NCI-H1105 treated with DMSO at 0.1 percent for 48 hours (cell line): ENCODE measurements at places on chromosomes 5 and 9.
A peak's percentile ranks its signal among the peaks of the same experiment; 100 is the strongest.

DNA sequence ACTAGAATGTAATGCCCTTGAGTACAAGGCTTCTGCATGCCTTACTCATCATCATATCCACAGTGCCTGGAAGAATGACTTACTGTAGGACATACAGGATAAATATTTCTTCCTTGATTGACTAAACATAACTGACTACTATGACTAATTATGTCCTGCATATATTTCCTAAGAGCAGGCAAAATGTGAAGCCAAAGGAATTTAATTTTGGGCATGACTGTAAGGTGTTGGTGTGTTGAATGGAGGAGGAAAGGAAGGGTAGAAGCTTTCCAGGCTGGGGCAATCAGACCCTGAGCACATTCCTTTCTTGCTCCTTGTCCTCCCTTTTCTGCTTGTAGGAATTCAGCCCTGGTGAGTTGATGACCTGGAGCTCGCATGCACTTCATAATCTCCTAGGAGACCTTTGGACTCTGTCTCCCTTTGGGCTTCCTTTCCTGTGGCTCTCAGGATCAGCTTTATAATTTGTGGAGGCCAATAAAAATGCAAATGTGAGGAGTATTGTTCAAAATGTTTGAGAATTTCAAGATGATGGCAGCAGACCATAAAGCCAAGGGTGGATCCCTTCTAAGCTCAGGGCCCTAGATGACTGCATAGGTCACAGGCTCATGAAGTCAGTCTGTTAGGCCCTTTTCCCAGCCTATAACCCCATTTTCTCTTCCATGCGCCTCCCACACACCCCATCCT is 174.0 kb downstream of the HMHB1 start:
- no peak for DNase-seq

DNA sequence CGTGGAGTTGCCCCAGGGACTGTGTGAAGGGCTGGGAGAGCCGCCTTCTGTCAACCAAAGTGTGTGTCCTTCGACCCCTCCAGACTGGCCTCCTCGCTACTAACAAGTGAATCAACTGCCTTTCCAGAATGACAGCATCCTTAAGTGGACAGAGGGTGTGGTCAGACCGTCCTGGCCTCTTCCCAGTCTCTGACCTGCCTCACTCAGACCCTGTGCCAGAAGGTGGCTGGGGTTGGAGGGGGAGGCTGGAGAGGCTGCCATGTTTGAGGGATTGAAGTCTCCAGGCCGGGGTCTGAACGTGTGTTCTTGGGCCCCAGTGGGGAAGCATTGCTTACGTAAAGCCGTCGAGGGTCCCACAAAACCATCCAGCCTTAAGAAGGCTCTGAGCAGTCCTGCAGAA is 389.3 kb upstream of the IRX4 start:
- no peak for DNase-seq

DNA sequence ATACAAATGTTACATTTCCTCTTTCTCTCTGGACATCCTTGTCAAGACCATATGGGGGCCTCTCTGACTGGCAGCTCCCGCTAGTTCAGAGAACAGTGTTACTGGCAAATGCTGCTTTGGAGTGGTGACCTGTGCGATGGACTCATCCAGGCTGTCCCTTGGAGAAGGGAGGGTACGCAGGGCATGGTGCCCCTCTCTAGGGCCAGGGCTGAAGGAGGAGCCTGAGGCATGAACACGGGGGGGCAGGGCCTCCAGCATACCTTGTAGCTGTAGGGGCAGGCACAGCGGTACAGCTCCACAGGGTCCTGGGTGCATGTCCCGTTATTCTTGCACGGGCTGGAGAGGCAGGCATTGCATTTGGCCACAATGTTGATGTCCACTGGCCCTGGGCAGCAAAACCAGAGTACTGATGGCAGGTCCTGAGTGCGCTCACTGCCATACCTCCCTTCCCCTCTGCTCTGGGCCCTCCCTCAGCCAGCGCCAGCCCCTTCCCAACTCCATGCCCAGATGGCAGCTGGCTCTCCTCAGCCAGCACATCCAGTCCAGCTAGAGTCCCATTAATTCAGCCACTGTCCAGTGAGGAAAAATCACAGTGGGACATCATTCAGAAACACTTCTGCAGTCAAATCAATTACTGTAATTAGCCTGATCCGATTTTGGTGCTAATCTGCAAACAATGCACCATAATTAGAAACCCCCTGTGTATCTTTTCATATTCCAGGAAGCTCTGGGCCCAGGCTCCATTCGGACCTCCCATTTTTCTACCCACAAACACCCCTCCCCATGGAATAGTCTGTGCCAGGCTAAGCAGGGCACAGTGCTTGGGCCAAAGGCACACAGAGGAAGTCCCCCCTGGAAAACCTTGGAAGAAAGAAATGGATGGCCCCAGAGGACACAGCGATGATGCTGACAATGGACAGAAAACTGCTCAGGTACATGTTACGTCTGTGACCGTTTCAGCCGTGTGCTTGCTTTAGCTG is 128.8 kb upstream of the PANK3 start:
- DNase-seq: no peak

DNA sequence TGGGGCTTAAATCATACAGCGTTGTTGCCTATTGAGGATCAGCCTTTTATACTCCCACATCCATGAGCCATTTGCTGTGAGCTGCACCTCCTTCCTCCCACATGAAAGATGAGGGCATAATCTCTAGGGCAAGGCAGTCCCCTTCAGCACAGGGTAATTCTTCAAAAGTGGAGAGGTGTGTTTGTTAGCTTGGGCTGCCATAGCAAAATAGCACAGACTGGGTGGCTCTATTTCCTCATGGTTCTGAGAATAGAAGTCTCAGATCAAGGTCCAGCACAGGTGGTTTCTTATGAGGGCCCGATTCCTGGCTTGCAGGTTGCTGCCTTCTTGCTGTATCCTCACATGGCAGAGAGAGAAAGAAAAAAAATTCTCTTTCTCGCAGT is 121.8 kb upstream of the SLC12A2 start:
- DNase-seq: no peak

DNA sequence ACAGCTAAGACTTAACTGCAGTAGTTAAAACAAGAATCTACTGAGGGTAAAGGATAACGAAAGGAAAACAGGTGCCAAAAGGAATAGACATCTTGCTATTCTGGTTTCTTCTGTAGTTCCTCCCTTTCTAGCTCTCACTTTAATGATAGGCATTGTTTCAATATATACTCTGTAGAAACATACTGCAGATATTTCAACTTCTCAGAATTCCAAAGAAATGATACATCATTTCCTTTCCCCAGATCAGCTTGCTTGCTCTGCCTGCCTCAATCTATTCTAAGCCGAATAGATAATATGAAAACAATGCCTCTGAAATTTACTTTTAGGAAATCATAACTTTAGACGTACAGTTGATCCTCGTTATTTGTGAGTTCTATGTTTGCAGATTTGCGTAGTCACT is 46.3 kb downstream of the ACO1 start:
- no peak for DNase-seq

DNA sequence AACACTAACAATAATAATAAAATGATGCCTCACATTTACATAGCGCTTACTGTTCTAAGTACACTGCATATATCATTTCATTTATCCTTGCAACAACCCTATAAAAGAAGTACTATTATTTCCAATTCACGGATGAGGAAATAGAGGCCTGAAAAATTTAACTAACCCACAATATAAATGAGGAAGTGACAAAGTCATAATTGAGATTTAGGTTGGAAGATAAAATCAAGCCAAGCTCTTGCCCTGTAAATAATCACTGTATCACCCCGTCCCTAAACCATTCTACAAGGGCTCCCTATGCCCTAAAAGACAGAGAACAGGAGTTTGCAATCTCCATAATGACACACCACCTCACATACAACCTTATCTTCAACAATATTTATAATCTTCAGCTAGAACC is 49.6 kb downstream of the STRBP start:
- DNase-seq: no peak

- peak; percentile 10 for DNase-seq
Measured at GRCh38 chr5:93611976-93612854, 29.2 kb downstream of the NR2F1 start.

DNA sequence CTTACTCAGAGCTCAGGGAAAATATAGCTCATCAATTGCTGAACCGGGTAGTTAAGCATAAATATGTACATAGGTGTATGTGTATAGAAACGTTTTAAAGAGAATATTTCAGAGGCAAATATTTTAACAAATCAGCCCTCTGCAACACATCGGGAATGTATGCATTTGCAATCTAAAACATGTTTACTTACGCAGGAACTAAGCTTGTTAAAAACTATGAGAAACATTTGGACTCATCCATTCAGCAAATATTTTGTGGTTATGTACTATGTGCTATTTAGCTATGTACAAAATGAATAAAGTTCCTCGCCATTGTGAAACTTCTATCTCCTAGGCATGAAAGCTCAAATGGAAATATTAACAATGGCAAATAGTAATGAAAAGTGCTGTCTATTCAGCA is 469.9 kb downstream of the ARHGEF28 start:
- DNase-seq: no peak

DNA sequence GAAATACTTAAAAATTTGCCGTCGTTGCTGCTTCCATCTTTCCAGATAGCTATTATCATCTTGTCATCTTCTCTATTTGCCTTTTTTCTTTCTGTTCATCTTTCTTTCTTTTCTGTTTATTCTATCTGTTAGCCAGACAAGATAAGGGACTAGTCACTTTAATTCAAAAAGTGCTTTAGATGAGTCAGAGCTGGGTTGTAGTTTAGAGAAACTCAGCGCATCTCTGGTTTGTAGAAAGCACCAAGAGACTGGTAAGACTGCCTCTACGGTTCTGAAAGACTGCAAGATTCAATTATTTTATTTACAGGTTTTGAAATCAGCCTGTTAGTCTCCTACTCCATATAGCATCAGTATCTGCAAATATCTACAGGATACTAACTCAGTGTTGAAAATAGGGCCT is 562.8 kb upstream of the RIOK2 start:
- DNase-seq: no peak

DNA sequence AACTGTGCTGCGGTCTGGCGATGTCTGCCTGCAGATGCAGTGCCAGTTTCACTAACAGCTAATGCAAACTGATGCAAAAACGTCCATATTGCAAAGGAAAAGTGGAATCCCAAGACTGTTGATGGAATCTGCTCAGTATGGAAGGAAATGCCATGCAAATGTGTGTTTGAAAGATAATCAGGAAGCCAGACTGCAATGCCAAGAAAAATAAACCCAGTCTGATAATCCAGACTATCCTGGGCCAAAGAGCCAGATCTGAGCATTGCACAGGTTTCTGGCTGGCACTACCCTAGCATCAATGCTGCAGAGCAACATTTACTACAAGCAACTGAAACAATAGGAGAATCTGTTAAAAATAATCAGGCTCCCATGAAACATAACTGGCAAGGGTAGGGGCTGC is 130.3 kb downstream of the FSTL4 start:
- no peak for DNase-seq
